ENCODE measurements at places on chromosomes 3 and 15. TPM values are rescaled to one million over a fixed set of nuclear protein-coding genes. Genes with fewer than 3 reads are reported as not detected.

ZKSCAN7 gene
- total RNA-seq = 0.66 TPM

C2CD4A gene
- 1.3 TPM for total RNA-seq

TMF1 gene
- 46.7 TPM for total RNA-seq

PDE12 gene
- 31.3 TPM for total RNA-seq

PAQR5 gene
- not detected for total RNA-seq

CRABP1 gene
- total RNA-seq = not detected

IL17RB gene
- 0.22 TPM for total RNA-seq

SCN10A gene
- 0.29 TPM for total RNA-seq

ISG20 gene
- 4.5 TPM for total RNA-seq

ZNF654 gene
- total RNA-seq = 35.0 TPM

SMARCC1 gene
- total RNA-seq = 92.7 TPM

LRRN1 gene
- total RNA-seq = 0.07 TPM

INTS14 gene
- total RNA-seq = 58.2 TPM

C3orf85 gene
- total RNA-seq = not detected

GPR62 gene
- not detected for total RNA-seq

ACTC1 gene
- not detected for total RNA-seq

LMAN1L gene
- total RNA-seq = under 0.01 TPM
